Right atrium auricular region (tissue), 2 donors: ENCODE measurements at places on chromosomes 1 and 21. TPM values are rescaled to one million over a fixed set of nuclear protein-coding genes. Genes with fewer than 3 reads are reported as not detected.
A peak's percentile ranks its signal among the peaks of the same experiment; 100 is the strongest.

The PTCH2 gene
- 0.24 TPM for total RNA-seq

The NHLH1 gene
- not detected for total RNA-seq

The ST3GAL3 gene
- total RNA-seq, result 20.6 TPM

The CFAP57 gene
- total RNA-seq, result not detected

GRCh38 chr1:26999440-26999987 is 6.0 kb downstream of the TRNP1 start:
- no peak overlapping the region for H3K4me3 ChIP-seq
- no peaks in the 10 kb centered on the region for H3K36me3 ChIP-seq
- H3K27me3 ChIP-seq, result no peaks in the 10 kb centered on the region

- no peaks in the 10 kb centered on the region for H3K4me1 ChIP-seq
- no peak overlapping the region for H3K27ac ChIP-seq
- DNase-seq, result no peak
- no peaks in the 10 kb centered on the region for H3K36me3 ChIP-seq
- H3K4me3 ChIP-seq, result no peak overlapping the region
Observed at GRCh38 chr1:44390277-44390676, 14.8 kb upstream of the RNF220 start.

DNA sequence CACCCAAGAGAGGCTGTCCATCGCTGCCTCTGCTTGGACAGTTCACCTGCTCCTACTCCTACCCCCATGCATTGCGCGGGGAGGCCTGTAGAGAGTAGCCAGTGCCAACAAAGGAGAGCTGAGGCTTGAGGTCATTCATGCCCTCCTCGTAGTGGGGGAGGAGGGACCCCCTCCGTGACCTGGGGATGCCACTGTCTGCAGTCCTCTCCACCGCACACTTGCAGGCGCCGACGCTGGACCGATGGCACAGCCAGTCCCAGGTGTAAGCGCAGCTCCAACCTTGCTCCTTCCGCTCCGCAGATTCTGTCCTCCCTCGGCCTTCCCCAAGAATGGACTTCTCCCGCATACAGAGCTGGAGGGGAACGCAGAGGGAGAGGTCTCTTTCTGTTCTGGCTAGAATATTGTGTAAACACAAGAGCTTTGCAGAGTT is 672 bp upstream of the PHLDA3 start:
- peaks cover 42% of the 10 kb centered on the region for H3K4me1 ChIP-seq
- H3K4me3 ChIP-seq, result peak overlapping the region; percentile 86
- H3K27me3 ChIP-seq, result no peaks in the 10 kb centered on the region
- DNase-seq, result no peak
- H3K27ac ChIP-seq, result peak overlapping the region; percentile 88
